ENCODE measurements at places on chromosomes 7 and 10. TPM values are rescaled to one million over a fixed set of nuclear protein-coding genes. Genes with fewer than 3 reads are reported as not detected.

- no peak for DNase-seq
Measured at GRCh38 chr10:132888898-132889490, 53.4 kb downstream of the CFAP46 start.

- no peak for DNase-seq
Measured at GRCh38 chr10:112122827-112123226, 60.7 kb downstream of the GPAM start.

GRCh38 chr10:44949915-44950314 lies 9.7 kb upstream of the RASSF4 start:
- DNase-seq = no peak

- no peak for DNase-seq
Measured at GRCh38 chr10:85612378-85612775, 754.2 kb downstream of the GRID1 start.

DNA sequence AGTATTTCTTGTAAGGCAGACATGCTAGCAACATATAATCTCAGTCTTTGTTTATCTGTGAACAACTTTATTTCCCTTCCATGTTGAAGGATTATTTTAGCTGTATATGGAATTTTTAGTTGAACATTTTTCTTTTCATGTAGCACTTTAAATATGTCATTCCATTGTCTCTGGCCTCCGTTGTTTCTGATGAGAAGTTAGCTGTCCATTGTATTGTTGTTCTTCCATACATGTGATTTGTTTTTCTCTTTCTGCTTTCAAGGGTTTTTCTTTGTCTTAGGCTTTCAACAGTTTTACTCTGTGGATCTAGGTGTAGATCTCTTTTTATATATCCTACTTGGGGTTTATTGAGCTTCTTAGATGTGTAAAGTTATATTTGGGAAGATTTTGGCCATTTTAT lies 66.3 kb upstream of the COMTD1 start:
- DNase-seq = no peak

GRCh38 chr7:17134786-17135185 lies 163.7 kb upstream of the AHR start:
- DNase-seq = no peak

GRCh38 chr7:130491841-130492522 lies at the start of gene MEST:
MEST (plus strand) TSS chr7:130492085; CDS start chr7:130492314, 229 bp downstream.
- DNase-seq = peak; percentile 12

GRCh38 chr10:126101325-126101724 lies 205.0 kb downstream of the FANK1 start:
- DNase-seq = no peak

Gene MSS51
- total RNA-seq = 3.7 TPM

Gene CPXM2
- 0.16 TPM for total RNA-seq

Gene FXYD4
- not detected for total RNA-seq

Gene AASS
- 19.3 TPM for total RNA-seq

Gene LDB3
- 0.16 TPM for total RNA-seq

Gene ELMO1
- total RNA-seq = 78.9 TPM
